ENCODE measurements at places on chromosomes 2 and 18.

DNA sequence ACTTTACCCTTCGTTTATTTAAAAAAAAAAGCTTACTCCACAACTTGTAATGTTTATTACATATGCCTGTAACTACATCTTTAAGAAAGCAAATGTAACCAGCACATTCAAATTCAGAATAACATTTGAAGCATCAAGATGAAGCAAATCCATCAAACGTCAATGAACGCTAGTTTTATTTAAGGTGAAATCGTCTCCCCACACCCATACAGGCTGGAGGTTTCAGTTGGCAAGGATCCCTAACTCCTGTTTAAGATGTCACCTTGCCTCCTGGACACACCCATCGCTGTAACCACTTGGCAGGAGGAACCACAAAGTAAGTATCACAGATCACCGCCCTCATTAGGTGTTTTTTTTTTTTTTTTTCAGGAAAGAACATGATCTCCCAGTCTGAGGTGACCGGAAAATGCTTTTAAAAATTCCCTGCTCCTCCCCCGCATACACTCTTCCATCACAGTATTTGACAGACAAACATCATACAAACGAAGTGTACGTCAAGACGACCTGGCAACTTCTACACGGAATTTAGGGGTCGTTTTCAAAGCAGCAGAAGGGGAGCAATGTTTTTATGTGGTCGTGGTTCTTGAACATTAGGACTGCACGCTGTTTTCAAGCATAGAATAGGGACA lies 19.7 kb upstream of the STPG4 start:
- peak; percentile 77 for DNase-seq

GRCh38 chr2:3040496-3041140 lies 337.0 kb downstream of the EIPR1 start:
- DNase-seq: no peak

DNA sequence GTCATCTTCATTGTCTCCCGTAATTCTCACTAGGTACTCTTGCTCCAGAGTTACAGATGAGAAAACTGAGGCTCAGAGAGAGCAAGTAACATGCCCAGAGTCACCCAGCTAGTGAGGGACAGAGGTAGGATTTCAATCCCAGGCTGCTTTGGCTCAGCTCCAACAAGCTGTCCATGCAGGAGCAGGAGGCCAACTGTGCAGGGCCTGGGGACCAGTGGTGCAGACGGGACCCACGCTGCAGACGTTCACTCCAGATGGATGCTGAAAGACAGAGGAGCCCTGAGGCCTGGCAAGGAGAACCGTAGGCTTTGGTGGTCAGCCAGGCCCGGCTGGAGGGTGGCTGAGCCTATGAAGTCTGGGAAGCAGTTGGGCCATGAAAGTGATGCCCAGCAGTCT lies 102.6 kb downstream of the MCFD2 start:
- peak; percentile 29 for DNase-seq

GRCh38 chr2:10493634-10494281 lies 45.6 kb upstream of the ODC1 start:
- DNase-seq: peak; percentile 72

- no peak for DNase-seq
Observed at GRCh38 chr18:48348739-48349138, 60.4 kb downstream of the ZBTB7C start.

- DNase-seq: peak; percentile 34
Observed at GRCh38 chr2:120660771-120661459, 74.8 kb upstream of the GLI2 start.

DNA sequence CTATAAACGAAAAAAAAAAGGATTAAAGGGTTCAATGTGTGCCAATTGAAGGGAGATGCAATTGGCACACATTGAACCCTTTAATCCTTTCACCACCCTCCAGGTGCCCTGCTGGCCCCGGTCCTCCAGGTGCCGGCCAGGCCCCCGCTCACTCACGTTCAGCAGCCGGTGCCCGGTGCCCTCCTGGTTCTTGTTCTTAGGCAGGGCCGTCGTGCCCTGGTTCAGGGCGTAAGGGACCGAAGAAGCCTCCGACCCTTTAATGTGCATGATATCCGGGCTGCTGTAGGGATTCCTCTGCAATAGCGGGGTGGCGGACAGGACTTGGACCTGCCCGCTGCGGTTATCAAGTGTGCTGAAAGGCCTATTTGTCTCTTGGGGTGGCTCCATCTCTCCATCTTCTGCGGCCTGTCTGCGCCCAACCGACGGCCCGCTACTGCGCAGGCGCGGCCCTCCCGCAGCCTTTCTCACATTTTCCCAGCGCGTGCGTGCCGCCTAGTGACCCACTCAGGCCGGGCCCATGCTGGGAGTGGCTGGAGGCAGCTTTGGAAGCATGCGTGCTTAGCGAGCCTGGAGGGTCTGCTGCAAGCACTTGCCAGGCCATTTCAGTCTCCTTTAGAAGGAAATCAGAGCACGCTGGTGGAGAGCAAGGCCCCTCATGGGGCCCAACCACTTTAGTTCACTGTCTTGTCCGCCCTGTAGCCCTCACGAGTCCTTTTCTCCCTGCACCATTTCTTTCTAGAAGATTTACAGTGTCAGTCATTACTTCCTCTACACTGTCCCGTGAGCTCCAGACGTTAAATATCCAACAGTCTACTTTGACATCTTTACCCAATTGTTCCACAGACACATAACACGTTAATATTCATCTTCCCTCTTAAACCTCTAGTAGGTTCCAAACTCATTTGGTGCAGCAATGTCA lies 24.3 kb downstream of the TMEM237 start:
- peak; percentile 51 for DNase-seq

DNA sequence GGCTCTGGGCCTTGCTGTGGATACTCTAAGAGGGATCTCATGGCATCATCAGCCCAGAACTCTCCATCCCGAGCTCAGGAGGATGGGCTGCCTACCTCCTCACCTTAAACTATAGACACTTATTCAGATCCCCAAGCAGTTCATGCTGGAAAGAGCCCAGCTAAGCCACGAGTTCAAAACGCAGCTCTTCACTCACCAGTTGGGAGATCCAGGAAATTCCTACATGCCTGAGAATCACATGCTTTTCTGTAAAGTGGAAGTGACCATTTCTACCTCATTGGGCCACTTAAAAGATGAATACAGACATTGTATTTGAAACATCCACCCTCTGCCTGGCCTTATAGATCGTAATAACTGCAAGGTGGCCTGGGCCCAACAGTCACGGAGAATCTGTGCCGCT lies 6.6 kb downstream of the ATOH8 start:
- no peak for DNase-seq

- DNase-seq: no peak
Observed at GRCh38 chr18:74463254-74463653, 6.1 kb upstream of the DIPK1C start.

- DNase-seq: no peak
Observed at GRCh38 chr18:54928236-54928635, 31.0 kb downstream of the CCDC68 start.

DNA sequence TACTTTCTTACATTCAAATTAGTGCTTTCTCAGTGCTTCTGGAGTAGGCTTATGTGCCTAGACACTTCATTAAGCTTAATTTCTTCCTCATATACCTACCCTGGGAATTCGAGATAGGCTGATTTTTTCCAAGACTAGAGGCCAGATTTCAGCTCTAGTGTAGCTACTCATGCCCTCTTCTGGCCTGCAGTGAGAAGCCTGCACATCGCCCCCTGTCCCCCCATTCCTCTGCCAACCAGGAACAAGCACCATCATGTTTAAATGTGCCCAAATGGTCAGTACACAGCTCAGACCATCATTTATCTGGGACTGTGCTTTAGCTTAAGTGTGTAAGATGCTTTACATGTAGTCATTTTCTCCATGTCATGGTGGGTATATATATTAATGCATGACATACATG lies 1218.8 kb upstream of the LRRTM1 start:
- no peak for DNase-seq

GRCh38 chr2:29478641-29479040 lies 363.4 kb downstream of the CLIP4 start:
- DNase-seq: no peak

- no peak for DNase-seq
Observed at GRCh38 chr2:144162652-144163051, 357.3 kb downstream of the ZEB2 start.

- DNase-seq: no peak
Observed at GRCh38 chr2:11541693-11542274, 7.9 kb downstream of the GREB1 start.

Measured in left colon (tissue), 2 donors.